ENCODE measurements at places on chromosomes 12 and 14.
A peak's percentile ranks its signal among the peaks of the same experiment; 100 is the strongest.

DNA sequence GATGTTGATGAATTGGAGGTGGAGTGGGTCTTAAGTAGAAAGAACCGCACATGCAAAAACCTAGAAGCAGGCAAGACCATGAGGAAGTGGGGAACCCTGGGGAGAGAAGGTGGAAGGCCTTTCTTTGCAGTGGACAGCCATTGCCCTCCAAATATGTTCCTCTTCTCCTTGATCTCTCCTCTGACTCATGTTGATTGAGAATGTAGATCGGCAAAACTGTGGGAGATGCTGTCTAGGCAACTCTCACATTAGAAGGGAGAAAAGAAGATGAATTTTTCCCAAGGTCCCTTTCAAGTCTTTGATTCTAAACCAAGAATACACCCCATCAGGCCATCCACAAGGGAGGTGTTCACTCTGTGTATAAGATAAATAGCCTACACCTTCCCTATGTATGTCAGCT lies 257.5 kb downstream of the MSRB3 start:
- ATAC-seq = no peak

GRCh38 chr12:121838126-121838525 lies 20.5 kb downstream of the HPD start:
- no peak for ATAC-seq

GRCh38 chr12:120892265-120892664 lies 11.9 kb downstream of the SPPL3 start:
- ATAC-seq = peak; percentile 64

- ATAC-seq = peak; percentile 34
Measured at GRCh38 chr12:12201274-12201758, 65.5 kb downstream of the LRP6 start.

GRCh38 chr12:118160536-118160935 lies 24.6 kb downstream of the PEBP1 start:
- ATAC-seq = no peak

DNA sequence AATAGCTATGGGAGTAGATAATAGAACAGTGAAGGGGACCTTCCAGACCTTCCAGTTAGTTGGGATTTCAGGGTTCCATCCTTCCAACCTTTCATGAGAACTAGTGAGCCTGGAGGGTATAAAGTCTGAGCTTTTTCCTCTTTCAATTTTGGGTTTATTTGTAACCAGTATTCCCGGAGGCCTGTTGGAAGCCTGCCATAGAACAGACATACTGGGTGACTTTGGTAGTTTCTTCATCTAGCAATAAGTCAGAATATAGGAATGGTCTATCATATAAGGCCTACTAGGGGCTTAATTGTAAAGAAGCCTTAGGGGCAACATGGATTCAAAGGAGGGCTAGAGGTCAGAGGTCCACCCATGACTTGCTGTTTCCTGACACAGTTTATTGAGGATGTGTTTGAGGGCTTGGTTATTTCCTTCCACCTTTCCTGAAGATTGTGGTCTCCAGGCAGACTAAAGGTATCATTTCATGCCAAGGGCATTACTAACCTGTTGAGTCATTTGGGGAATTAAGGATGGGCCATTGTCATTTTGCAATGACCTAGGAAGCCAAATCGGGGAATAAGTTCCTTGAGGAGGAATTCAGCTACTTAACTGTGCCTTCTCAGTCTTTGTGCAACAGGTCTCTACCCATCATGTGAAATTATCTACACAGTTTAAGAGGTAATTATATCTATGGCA lies 410.3 kb downstream of the SLC6A15 start:
- no peak for ATAC-seq

GRCh38 chr12:54958048-54958658 lies 26.4 kb downstream of the TESPA1 start:
- ATAC-seq = no peak

DNA sequence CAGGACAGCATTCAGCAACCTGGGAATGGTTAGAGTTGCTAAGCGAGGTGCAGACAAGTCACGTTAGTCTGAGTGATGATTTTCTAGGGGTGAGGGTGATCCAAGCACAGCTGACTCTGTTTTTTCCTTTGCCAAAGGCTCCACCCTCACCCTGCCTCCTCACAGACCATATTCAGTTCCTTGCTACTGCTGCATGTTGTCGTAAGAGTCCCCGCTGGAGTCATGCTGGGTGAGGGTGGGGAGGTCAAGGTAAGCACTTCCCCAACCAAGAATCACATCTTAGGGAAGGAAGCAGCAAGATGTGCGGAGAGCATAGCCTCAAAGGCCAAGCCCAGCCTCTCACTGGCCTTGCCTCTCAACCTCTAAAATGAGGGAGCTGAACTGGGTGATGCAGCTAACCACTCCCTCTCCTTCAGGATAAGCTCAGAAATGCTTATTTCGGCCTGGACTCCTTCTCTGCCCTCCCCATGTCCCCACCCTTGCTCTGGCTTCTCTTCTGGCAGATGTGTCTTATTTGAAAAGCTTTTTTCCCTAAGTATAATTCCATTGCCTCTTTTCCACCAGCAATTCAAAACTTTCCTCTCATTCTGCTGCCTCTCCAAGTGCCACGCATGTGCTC lies 66.9 kb upstream of the ACTN1 start:
- ATAC-seq = no peak

DNA sequence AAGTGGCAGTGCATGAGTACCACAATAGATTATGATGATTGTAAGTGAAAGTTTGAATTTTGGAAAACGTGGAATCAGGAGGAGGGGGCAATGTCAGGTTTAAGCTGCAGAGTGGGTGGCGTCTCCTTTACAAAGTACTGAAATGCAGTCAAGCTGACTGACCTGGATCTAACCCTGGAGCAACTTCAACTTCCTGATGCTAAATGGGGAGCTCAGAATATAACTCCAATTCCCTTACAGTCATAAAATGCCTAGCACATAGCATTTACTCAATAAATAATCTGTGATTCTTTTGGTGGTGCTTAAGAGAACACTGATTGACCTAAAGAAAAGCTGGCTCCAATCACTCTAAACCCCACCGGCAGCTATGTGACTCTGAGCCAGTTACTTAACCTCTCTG lies 38.5 kb downstream of the CCDC60 start:
- no peak for ATAC-seq

DNA sequence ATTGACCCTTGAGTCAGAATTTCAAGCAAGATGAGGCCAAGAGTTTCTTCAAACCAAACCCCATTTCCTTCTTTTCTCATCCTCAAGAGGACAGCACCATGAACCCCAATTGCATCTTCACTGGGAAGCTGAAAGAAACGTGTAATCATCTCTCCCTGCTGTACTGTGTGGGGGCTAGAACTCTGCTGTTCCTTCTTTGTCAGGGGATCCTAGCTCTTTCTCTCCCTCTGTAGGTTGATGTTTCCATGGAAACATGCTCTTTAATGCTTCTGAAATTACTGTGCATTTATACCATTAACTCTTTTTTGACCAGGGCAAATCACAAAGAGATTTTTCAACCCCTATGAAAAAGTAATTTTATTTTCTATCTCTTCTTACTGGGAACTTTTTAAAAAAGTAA lies 295.1 kb downstream of the GRIN2B start:
- ATAC-seq = no peak

DNA sequence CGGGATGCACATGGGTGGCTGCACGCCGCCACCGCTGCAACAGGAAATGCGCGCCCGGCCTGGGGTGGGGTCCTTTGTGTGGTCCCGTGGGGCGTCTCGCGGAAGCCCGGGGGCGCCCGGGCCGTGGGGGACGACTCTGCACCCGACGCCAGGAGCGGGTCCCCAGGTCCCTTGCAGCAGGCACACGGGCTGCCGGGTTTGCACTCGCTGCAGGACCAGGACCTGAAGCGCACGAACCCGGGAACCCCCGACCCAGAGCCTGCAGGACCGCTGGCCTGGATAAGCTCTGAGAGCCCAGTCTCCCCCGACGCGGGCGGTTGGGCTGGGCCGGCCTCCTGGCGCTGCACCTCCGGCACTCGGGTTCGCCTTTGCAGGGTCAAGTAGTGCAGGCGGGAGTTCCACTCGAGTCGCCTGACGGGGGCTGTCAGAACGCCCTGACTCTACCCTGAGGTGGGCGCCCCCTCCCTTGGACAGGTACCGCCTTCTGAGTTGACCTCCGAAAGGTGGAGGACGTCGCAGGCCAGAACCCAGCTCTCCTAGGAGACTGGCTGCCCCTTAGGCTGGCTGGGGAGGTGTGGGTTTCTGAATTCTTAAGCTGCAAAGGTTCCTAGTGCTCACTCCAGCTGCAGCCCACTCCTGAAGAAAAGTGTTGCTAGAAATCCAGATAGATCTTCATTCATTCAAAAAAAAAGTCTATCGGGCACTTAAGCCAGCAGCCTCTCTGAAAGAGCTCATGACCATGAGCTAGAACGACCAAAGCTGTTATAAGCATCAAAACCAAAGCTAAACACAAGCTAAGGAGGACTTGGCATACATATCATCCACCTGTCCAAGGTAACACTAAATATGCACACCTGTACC lies 68.0 kb downstream of the RNF34 start:
- no peak for ATAC-seq

- peak; percentile 0 for ATAC-seq
Measured at GRCh38 chr14:73457041-73457923, 1.1 kb downstream of the NUMB start.

DNA sequence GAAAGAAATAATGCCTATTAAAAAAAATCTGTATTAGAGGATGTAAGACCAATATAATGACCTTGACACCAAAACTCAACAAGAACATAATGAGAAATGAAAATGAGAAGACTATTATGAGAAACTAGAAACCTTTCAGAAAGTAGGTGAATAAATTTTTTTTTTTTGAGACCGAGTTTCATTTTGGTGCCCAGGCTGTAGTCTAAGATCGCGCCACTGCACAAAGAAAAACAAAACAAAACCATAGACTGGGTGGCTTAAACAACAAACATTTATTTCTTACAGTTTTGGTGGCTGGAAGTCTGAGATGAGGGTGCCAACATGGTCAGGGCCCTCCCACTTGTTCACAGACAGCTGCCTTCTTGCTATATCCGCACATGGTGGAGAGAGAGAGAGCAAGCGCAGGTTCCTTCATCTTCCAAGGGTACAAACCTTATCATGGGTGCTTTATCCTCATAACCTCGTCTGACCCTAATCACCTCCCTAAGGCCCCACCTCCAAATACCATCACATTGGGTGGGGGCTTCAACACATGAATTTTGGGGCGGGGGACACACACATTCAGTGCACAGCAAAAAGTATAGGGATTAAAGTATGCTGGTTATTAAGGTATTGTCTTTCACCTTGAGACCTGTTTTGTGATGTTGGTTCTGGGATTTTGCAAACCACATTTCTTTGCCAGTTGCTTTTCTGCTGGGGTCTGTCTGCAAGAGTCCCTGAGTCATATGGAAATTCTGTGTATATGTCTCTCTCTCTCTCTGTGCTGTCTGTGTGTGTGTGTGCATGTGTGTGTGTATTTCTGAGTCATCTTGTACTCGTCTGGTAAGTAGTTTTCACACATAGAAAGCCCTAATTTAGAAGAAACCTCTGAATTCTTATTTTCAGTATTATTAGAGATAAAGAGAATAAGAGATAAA lies 26.2 kb downstream of the ZCRB1 start:
- peak; percentile 84 for ATAC-seq

DNA sequence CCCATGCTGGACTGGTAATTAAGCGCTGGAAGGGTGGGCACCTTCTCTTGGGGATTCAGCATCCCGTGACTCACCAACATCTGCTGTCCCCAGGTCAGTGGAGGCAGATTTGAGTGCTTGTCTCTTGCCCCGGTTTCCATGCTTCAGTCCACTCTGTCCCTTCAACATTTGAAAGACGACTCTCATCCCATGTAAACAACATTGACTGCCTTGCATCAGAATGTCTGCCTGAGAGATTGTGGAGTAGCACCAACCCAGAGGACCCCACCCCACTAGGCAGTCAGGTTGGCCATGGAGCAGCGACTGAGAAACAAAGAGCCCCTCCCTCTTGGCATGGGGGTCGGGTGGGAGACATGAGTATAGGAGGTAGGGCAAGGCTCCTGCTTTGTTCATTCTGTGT lies 4.9 kb upstream of the STAC3 start:
- no peak for ATAC-seq

- ATAC-seq = no peak
Measured at GRCh38 chr14:64682843-64683242, 21.4 kb upstream of the PLEKHG3 start.

- no peak for ATAC-seq
Measured at GRCh38 chr12:3531496-3531895, 40.5 kb downstream of the PRMT8 start.

DNA sequence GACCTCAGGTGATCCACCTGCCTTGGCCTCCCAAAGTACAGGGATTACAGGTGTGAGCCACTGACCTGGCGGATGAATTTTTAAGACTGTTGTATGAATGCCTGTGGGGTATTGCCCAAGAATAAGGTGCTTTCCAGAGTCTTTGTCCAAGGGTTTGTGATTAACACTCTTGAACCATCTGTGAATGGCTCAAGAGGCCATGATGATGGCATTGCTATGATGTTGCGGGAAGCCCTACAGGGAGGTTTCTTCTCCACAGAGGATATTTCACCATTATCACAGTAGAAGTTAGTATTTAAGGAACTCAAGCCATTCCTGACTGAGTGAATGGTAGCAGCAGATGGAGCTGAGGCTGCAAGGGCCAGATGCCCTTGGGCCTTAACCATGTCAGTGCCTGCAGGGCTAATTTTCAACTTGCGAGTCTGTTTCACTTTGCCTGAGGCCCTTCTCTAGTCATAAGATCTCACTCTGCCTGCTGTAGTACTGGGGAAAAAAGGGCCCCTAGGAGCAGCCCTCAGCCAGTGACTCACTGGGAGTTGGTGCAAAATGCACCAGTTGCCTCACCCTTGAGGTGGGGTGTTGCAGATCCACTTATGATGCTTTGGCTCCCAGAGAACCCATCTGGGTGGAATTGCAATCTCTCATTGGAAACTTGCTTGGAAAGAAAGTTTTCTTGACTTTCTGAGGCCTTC lies 108.6 kb upstream of the FLRT2 start:
- no peak for ATAC-seq

- peak; percentile 73 for ATAC-seq
Measured at GRCh38 chr12:26126340-26127284, 1.8 kb upstream of the BHLHE41 start.

DNA sequence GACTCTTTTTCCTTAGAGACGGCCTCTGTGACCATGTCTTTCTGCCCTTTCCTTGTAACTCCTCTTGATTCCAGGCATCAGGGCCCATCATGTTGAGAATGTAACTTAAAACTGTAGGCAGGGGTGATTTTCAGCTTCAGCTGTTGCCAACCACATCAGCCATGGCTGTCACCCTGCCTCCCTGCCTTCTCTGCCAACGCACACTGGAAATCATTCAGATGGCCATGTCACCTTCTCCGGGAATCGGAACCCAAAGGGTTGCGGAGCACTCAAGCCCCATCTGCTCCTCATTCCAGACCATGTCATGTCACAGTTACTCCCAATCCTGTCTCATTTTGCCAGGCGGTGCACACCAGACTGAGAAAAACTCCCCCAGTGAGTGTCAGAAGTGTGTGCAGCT lies 72.1 kb downstream of the EMP1 start:
- ATAC-seq = no peak

DNA sequence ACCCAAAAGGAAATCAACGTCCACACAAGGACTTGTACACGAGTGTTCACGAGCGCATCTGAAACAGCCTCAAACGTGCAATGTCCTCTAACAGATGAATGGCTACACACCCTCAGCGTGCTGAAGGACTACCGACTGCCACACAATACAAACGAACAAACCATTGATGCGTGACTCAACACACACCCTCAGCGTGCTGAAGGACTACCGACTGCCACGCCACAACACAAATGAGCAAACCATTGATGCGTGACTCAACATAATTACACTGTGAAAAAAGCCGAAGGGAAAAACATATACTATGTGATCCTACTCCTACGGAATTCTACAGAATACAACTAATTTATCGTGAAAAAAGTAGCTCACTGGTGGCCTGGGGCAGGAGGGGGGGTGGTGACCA lies 25.1 kb upstream of the BTBD6 start:
- no peak for ATAC-seq

All from stimulated activated memory B cell treated with anti-CD40 and anti-IgM and Interleukin-4, amounts not matched to agents 10 μg/mL and 1 μg/mL and 100 μg/mL, for 72 hours (primary cell).